Activated CD8-positive, alpha-beta T cell treated with anti-CD3 and anti-CD28 coated beads, Interleukin-2, amount 10 ng/mL, durations not matched to agents 7 days and 5 days (primary cell): ENCODE measurements at places on chromosomes 1 and 21.

DNA sequence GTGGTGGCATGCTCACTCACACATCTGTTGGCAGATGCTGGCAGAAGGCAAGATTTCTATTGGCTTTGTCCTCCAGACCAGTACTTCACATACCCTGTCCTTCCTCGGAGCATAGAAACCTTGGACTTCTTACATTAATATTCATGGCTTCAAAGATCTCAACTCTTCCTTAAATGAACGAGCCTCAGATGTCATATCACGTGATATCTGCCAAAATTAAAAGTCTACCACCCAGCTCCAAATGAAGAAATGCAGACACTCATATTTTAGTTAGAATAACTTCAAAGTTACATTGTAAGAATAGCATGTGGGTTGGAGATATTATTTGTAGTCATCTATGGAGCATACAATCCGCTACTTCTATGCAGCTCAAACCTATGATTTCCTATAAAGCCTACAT lies 1994.9 kb downstream of the NCAM2 start:
- no peak for DNase-seq

DNA sequence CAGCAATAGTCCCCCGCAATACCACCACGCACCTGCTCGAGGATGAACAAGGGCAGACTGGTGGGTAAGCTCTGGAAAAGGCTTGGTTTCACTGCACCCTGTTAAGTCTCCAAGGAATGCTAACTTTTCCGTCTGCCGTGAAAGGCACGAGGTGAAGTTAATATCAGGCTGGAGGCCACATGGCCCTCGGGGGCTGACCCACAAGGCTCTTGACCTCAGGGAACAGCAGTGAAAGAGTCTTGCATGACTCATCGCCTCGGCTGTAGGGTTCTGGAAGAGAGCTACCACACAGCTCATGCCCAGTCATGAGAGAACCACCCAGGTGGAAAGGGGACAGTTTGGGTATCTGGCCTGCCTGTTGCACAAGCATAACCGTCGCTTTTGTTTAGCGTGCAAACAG lies 24.7 kb downstream of the SCCPDH start:
- DNase-seq: no peak

DNA sequence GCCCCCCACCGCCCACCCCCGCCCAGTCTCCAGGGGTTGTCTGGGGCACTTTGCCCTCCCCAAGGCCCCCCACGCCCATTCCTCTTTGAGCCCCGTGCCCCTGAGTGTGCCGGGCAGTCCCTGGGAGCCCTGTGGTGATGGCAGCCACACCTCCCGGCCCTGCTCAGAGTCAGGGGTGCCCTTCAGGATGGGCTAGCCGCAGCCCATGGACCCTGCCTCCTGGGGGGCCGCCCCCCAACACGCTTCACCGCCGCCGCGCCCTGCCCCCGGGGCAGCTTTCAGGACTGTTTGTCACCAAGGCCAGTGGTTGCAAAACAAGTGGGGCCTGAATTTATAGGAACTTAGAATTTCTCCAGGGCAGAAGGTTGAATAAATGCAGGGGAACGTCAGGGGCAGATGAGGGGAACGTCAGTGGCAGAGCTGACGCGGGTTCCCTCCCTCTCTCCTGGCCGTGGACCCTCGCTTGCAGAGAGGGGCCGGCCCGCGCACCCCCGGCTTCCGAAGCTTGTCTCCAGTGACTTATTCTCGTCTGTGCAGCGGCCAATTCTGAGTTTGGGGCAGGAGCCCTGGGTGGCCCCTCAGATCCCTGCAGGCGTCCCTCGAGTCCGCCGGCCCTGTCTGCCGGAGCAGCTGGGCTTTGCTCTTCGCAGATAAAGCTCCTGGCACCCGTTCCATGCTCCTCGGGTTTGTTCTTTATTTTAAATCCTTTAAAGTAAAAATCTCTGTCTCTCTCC lies 41.2 kb upstream of the ADARB1 start:
- DNase-seq: no peak

DNA sequence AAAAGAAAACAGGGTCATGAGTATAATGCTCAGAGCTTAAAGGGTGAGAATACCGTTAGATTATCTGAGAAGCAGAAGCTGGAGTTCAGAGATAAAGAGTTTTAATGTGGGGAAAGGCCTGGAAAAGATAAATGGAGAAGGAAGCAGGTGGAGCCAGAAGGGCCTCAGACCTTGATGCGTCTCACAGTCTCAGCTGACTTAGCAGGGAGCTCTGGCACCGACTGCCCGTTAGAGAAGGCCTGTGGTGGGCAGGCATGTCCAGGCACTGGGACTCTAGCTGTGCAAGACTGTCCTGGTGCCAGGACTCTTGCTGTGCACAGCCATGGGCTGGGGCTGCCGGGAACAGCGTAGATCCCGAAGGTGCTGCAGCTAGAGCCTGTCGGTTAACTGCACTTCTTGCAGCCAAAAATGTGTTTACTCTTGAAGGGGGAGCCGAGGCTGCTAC lies 3.8 kb upstream of the SLAMF9 start:
- DNase-seq: no peak

- no peak for DNase-seq
Measured at GRCh38 chr1:221635305-221635704, 106.6 kb downstream of the DUSP10 start.

GRCh38 chr1:53625766-53626520 lies 113.0 kb downstream of the GLIS1 start:
- DNase-seq: no peak

DNA sequence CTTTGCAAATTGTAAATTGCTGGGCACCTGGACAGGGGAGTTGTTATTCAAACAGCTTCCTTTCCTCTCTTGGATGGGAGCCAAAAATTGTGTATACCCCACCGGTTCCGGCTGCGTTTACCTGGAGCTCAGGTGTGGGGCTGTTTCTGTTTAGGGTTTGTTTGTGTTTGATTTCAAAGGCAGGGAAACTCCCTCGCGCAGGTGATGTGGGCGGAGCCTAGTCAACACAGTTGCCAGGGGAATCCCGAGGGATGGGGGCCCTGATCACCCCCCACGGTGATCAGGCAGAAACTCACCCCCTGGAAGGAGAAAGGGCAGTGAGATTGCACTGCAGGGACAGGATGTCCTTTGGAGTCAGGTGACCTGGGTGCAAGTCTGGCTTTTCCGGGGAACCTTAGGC lies 28.3 kb downstream of the CDCP2 start:
- no peak for DNase-seq

- no peak for DNase-seq
Measured at GRCh38 chr1:226903819-226904716, 33.7 kb downstream of the PSEN2 start.

- DNase-seq: no peak
Measured at GRCh38 chr1:39787468-39787867, 1.2 kb downstream of the BMP8B start.

DNA sequence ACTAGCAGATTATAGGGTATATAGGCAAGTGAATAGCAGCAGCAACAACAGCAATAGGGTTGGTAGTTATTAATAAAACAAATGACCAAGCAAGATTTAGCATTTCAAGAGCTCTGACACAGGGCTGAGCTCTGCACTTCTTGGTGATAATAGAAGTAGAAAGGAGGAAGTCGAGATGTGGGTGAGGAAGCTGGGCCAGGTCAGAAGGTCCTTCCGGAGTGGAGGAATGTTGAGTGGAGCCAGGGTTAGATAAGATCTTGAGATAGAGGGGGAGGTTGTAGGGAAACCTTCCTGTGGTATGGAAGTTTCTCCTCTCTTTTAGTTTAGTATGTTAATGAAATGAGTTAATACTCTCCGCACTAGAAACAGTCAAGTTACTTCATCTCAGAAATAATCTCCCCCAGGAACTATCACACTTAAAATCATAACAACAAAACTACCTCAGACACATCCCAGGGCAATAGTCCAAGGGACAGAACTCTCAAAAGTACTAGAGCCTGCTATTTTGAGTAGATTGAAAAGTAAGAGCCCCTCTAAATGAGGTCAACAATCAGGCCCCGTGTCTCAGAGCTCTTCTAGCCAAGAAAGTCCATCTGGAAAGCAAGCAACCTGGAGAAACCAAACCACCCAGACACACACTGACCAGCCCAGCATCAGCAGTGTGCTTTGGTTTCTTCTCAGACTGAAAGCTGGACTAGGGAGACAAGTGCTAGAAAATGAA lies 45.4 kb upstream of the ATP1B1 start:
- no peak for DNase-seq

GRCh38 chr1:233883671-233884070 lies 20.8 kb upstream of the SLC35F3 start:
- no peak for DNase-seq

DNA sequence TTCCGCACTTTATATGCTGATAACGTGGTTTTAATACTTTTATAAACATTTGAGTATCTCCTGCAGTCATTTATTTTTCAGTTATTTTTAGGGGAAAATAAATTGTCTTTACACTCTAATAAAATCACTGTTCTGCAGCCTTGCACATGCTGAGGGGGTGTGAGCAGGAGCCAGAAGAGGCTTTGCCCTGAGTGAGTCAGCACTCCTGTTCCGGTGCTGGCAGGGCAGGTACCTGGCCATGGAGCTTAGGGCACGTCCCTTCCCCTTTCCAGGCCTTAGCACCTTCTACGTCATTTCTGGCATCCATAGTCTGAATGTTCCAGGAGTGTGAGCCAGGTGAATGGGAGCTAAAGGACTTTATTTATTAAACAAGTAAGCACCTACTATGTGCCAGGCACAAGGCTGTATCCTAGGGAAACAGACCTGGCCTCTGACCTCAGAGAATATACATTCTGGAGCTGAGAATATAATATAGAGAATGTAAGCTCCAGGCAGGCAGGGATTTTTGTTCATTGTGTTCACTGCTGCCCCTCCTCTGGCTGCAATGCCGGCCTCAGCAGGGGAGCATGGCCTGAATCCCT lies 402.9 kb downstream of the PTPRU start:
- no peak for DNase-seq

- DNase-seq: peak; percentile 92
Measured at GRCh38 chr1:6486433-6487011, 4.9 kb downstream of the PLEKHG5 start.

- DNase-seq: no peak
Measured at GRCh38 chr1:42844592-42845140, 1.7 kb upstream of the ZNF691 start.

GRCh38 chr1:66395202-66396061 lies 138.5 kb upstream of the SGIP1 start:
- DNase-seq: no peak

GRCh38 chr1:6181347-6181770 lies 1.2 kb upstream of the CHD5 start:
- DNase-seq: no peak

- no peak for DNase-seq
Measured at GRCh38 chr1:68173936-68174737, 58.2 kb downstream of the WLS start.
